NCI-H774 (cell line): ENCODE measurements at places on chromosomes 2 and 18.

- no peak for DNase-seq
Measured at GRCh38 chr2:65595630-65596029, 163.2 kb upstream of the SPRED2 start.

- no peak for DNase-seq
Measured at GRCh38 chr2:181563101-181563692, 93.7 kb downstream of the CERKL start.

- no peak for DNase-seq
Measured at GRCh38 chr18:26757263-26758019, 108.1 kb downstream of the AQP4 start.

DNA sequence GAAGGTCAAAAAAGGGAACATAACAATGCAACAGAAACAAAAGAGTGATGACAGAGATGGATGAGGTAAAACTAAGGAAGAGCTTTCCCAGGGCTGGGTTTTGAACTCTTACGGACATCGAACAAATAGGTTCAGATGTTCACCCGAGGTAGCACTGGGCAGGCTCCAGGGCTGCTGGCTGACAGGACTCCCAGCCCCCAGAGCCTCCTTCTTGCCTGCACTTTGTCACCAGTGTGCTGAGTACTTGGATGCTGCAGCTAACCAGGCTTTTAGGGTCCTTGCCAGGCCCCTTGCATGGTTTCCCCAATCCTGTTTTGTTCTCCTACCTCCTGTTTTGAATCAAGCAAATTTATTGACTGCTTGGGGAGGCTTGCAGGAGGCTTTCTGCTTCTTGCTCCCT, 322.9 kb downstream of the DYSF start:
- DNase-seq: no peak
